ENCODE measurements at places on chromosomes 13 and 19. TPM values are rescaled to one million over a fixed set of nuclear protein-coding genes. Genes with fewer than 3 reads are reported as not detected.

DNA sequence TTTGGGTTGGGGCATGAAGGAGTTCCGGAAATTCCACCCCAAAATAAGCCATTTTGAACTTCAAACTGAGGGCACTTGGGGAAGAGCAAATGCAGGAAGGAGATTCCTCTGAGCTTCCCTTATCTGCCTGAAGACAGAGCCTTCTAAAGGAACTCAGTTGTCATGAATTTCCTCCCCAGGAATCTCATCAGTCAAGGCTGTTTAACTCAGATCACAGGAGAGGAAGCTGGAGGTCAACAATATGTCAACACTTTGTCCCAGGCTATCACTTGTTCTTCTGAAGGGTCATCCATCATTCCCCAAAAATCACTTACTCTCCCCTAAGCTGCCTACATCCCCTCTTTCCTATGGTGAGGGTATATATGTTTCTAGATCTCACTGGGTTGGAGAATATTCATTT, 26.0 kb upstream of the CHST8 start:
- no peak overlapping the region for H3K27ac ChIP-seq
- no peaks in the 10 kb centered on the region for H3K36me3 ChIP-seq
- no peaks in the 10 kb centered on the region for H3K4me1 ChIP-seq

Gene CCDC8
- total RNA-seq = 5.4 TPM

Gene ERCC2
- 14.9 TPM for total RNA-seq

DNA sequence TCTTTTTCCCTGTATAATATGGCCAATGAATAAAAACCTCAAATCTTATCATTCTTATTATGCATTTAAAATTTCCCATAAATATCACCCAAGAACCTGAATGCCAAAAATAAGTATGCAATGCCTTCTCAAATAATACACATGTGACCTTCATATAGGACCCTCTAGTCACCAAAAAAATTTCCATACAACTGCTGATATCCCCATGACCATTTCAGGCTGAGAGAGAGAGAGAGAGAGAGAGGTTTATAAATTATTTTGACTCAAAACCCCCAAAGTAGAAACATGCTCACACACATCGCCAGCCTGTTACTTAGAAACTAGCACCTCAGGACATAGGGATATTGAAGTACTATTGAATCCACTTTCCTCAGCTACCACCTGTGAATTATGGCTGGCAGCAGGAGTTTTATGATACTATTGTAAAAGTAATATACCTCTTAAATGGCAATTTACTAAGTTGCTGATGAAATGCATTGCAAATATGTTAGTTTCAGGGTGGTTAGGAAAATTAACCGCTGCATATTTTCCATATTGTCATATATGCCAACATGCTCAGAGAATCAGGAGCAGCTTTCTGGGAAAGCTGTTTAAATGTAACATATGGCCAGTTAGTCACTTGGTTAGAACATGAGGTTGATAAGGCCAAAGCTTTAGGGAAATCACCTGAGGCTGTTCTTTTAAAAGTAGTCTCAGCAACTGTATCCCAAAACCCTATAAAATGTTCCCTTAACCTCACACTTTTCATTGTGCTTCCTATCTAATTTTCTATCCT, 230.8 kb downstream of the DCT start:
- H3K27me3 ChIP-seq = no peaks in the 10 kb centered on the region
- DNase-seq = no peak
- no peak overlapping the region for H3K4me3 ChIP-seq
- H3K36me3 ChIP-seq = no peaks in the 10 kb centered on the region

GRCh38 chr19:7648265-7649014, 11.5 kb downstream of the STXBP2 start:
- H3K27me3 ChIP-seq = peaks cover 77% of the 10 kb centered on the region
- H3K4me3 ChIP-seq = no peak overlapping the region
- no peaks in the 10 kb centered on the region for H3K36me3 ChIP-seq
- no peak for DNase-seq
- no peak overlapping the region for H3K27ac ChIP-seq
- peaks cover 8% of the 10 kb centered on the region for H3K4me1 ChIP-seq

Gene SPRYD7
- 18.8 TPM for total RNA-seq

DNA sequence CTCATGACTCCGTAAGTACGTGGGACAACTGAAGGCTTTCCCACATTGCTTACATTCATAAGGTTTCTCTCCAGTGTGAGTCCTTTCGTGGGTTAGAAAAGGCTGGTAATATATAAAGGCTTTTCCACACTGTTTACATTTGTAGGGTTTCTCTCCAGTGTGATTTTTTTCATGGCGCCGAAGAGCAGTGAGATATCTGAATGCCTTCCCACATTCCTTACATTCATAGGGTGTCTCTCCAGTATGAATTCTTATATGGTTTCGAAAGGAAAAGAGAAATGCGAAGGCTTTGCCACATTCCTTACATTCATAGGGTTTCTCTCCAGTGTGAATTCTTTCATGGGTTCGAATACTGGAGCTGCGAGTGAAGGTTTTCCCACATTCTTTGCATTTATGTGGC, 29.5 kb downstream of the ZNF490 start:
- H3K27ac ChIP-seq = no peak overlapping the region
- peaks cover 45% of the 10 kb centered on the region for H3K36me3 ChIP-seq
- DNase-seq = no peak
- H3K27me3 ChIP-seq = no peaks in the 10 kb centered on the region

DNA sequence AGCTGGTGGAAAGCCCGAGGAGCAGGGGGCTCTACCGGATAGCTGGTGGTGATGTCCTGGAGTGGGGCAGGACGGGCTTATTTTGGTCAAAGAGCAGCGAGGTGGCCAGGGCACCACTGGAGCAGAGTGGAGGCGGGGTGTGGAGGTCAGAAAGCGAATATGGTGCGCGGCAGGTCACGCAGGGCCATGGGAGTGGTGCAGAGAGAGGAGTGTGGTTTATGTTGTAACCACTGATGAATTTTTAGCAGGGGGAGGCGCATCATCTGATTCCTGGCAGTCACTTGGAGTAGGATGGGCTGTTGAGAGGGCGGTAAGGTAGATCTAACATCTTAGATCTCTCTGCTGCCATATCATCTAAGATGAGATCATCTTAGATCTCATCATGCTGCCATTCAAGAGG, 1.4 kb upstream of the ZNF414 start:
- no peak for DNase-seq
- H3K36me3 ChIP-seq = peaks cover 15% of the 10 kb centered on the region
- H3K27me3 ChIP-seq = no peaks in the 10 kb centered on the region

Gene SPC24
- 1.5 TPM for total RNA-seq

- no peak overlapping the region for H3K4me3 ChIP-seq
- H3K4me1 ChIP-seq = no peaks in the 10 kb centered on the region
- H3K27ac ChIP-seq = no peak overlapping the region
- no peak for DNase-seq
Observed at GRCh38 chr13:77563111-77563510, 27.6 kb downstream of the SCEL start.

DNA sequence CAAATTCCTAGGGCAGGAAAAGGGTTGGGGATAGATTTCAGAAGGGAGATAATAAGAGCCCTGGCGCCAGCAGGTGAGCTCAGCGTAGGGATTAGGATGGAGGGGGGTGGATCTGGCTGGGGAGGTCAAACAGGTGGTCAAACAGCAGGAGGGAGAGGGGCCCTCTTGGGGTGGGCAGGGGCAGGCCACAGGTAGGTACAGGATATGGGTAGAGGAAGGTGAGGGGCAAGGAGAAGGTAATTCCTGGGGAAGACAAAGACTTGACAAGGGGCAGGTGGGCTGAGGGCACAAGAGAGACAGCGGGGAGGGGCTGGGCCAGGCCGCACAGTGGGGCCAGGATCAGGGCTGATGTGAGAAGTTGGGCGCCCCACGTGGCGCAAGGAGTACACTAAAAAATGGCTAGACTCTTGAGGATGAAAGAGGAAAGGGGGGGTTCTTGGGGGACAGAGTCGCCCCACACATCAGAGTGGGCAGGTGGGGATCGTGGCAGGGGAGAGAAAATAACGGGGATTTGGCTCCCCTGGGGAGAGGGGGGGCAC, 713 bp downstream of the KRI1 start:
- peak overlapping the region; percentile 89 for H3K27ac ChIP-seq
- no peaks in the 10 kb centered on the region for H3K27me3 ChIP-seq
- peaks cover 49% of the 10 kb centered on the region for H3K4me1 ChIP-seq

Gene KLK15
- not detected for total RNA-seq

Gene ATP13A1
- total RNA-seq = 59.3 TPM

GRCh38 chr13:98514288-98514687, 62.6 kb downstream of the STK24 start:
- no peak overlapping the region for H3K4me3 ChIP-seq
- peaks cover 31% of the 10 kb centered on the region for H3K4me1 ChIP-seq
- no peaks in the 10 kb centered on the region for H3K27me3 ChIP-seq
- no peaks in the 10 kb centered on the region for H3K36me3 ChIP-seq
- no peak for DNase-seq

- no peaks in the 10 kb centered on the region for H3K4me1 ChIP-seq
- H3K27ac ChIP-seq = no peak overlapping the region
- DNase-seq = no peak
- no peak overlapping the region for H3K4me3 ChIP-seq
- no peaks in the 10 kb centered on the region for H3K36me3 ChIP-seq
Observed at GRCh38 chr19:29029268-29029958, 183.5 kb downstream of the UQCRFS1 start.

GRCh38 chr19:13120031-13120430, 2.0 kb downstream of the NACC1 start:
- DNase-seq = no peak
- H3K36me3 ChIP-seq = no peaks in the 10 kb centered on the region
- peaks cover 39% of the 10 kb centered on the region for H3K4me1 ChIP-seq
- no peak overlapping the region for H3K4me3 ChIP-seq
- H3K27ac ChIP-seq = no peak overlapping the region

Gene UBXN6
- total RNA-seq = 128 TPM

DNA sequence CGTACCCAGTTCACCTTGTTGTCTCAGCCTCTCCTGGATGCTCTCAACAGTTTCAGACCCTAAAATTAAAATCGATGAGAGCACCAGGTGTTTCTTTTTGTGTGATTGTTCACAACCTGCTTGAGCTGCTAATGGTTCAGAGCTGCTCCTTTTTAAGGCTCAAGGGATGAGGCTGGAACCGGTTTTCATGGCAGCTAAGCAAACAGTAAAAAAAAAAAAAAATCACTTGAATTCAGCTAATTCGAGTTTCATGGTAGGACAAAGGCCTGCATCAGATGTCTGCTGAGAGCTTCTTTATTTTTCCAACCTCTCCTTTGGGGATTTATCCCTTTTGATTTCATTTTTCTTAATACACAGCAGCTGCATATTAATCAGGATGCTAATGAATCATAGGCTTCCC, 6.5 kb downstream of the SYCE2 start:
- H3K4me3 ChIP-seq = peak overlapping the region; percentile 34
- H3K27me3 ChIP-seq = no peaks in the 10 kb centered on the region
- no peaks in the 10 kb centered on the region for H3K36me3 ChIP-seq

Gene ZNF383
- 11.4 TPM for total RNA-seq

Gene COX7A1
- 231 TPM for total RNA-seq

GRCh38 chr19:45518469-45518826, 11.2 kb downstream of the VASP start:
- H3K27ac ChIP-seq = no peak overlapping the region
- no peaks in the 10 kb centered on the region for H3K27me3 ChIP-seq
- H3K36me3 ChIP-seq = peaks cover 75% of the 10 kb centered on the region
- no peak for DNase-seq

GRCh38 chr13:23339225-23339624, 94.3 kb downstream of the SACS start:
- no peak overlapping the region for H3K27ac ChIP-seq
- no peaks in the 10 kb centered on the region for H3K4me1 ChIP-seq
- H3K4me3 ChIP-seq = no peak overlapping the region
- H3K36me3 ChIP-seq = peaks cover 14% of the 10 kb centered on the region
- no peaks in the 10 kb centered on the region for H3K27me3 ChIP-seq

DNA sequence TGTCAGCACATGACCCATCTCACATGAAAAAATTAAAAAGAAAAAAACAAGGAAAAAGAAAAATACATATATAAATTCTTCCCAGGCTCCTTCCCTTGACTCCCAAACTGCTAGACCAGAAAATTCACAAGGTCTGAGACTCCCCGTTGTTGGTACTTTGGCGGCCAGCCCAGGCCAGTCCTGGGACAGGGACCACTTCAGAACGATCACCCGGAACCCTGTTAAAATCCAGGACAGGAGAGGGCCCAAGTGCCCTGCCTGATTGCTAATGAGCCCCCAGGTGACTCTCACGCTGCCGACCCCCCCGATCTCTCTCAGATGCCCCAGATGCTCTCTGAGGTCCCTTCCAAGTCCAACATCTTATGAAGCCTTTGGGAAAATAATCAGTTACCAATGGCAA, 107.2 kb downstream of the COL4A2 start:
- H3K27me3 ChIP-seq = no peaks in the 10 kb centered on the region
- peaks cover 93% of the 10 kb centered on the region for H3K4me1 ChIP-seq
- H3K27ac ChIP-seq = peak overlapping the region; percentile 98
- no peak for DNase-seq

Gene MAP3K10
- 25.9 TPM for total RNA-seq

DNA sequence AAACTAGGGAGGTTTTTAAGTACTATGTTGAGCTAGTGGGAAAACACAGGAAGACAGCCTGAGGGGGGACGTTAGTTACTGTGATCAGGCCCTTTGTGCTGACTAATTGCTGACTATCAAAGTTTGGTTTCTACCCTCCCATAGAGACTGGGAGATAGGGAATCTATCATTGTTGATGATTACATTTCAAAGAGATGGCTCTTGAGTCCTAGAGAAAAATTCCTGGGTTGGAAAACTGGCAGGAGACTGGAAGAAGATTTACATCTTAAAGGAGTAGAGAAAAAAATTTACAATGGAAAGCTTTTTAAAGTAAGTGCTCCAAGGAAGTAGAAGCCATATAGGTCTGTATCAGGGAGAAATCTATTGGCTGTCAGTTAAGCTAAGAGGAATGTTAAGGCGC, 522.0 kb upstream of the KLHL1 start:
- H3K27me3 ChIP-seq = no peaks in the 10 kb centered on the region
- no peak overlapping the region for H3K27ac ChIP-seq
- H3K36me3 ChIP-seq = no peaks in the 10 kb centered on the region
- no peaks in the 10 kb centered on the region for H3K4me1 ChIP-seq
- H3K4me3 ChIP-seq = no peak overlapping the region
- DNase-seq = no peak

Gene CRB3
- total RNA-seq = 1.8 TPM

DNA sequence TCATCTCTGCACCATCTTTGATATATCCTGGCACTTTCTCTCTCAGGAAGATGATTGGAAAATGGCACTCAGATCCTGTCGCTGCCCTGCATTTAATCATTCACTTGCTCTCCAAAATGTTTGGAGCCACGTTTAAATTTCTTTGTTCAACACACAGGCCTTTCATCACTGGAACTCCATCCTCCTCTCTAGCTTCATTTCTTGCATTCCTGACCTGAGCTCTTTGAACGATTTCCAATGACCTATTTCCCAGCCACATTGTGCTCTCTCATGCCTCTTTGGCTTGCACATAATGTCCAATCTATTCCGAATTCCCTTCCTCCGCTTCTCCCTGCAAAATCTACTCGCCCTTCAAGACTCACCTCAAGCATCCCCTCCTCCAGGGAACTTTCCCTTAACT, 287.4 kb upstream of the NBEA start:
- no peak overlapping the region for H3K27ac ChIP-seq
- H3K36me3 ChIP-seq = no peaks in the 10 kb centered on the region
- peaks cover 9% of the 10 kb centered on the region for H3K4me1 ChIP-seq
- DNase-seq = peak; percentile 17
- no peak overlapping the region for H3K4me3 ChIP-seq
- H3K27me3 ChIP-seq = no peaks in the 10 kb centered on the region

Gene RASGRP4
- 4.6 TPM for total RNA-seq

Gene CLEC17A
- total RNA-seq = not detected
